HS-5 (cell line): ENCODE measurements at places on chromosomes 4 and X.
A peak's percentile ranks its signal among the peaks of the same experiment; 100 is the strongest.

- DNase-seq: no peak
Observed at GRCh38 chrX:17459008-17459611, 84.1 kb downstream of the NHS start.

GRCh38 chrX:11533199-11533651 lies 132.5 kb downstream of the ARHGAP6 start:
- peak; percentile 40 for DNase-seq

GRCh38 chrX:47380268-47380667 lies 9.9 kb downstream of the ZNF157 start:
- DNase-seq: no peak

GRCh38 chr4:8538703-8539567 lies 41.3 kb upstream of the GPR78 start:
- DNase-seq: peak; percentile 88

DNA sequence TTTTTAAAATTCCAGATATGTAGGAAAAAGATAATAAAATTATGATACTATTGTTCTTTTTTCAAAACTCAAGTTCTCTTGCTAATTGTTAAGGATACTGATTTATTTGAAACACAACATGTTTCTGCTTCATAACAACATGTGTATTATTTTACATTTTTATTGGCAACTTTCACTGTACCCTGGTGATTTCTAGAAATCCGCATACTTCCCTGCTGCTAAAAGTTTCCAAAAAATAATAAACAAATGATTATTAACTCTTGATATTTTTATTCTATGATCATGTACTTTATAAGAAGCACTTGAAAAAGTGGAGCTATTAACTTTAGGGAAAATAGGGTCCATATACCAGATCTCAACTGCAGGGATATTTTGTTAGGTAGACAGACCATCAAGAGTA lies 71.2 kb upstream of the HCCS start:
- no peak for DNase-seq

DNA sequence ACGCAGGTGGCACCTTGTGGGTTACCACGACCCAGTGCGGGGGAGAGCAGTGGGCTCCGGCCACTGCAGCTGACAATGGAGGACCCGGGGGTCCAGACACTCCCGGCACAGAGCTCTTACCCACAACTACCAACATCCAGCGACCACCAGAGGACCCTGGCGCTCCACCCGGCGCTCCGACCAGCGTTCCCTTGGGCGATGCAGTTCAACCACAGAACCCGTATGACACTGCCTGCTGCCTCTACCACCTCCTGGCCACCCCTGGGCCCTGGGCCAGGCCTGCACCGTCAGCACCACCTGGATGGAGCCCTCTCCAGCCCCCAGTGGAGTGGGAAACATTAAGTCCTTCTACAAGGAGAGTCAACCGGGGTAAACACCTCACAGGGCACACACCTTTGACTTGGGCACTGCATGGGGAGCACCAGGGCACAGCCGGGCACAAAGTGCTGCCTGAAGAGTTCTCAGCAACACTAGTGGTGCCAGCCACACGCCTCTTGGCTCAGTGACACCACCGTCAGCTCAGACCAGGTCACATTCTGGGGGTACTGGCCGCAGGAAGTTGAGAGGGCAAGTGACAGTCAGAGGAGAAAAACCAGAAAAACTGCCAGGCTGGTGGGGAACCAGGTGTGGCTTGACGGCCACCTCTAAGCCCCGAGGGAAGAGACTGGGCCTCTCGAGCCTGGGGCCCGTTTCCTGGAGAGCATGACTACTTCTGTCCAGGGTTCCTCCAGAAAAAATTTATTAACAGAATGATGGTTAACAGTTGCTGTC lies 2.6 kb downstream of the CTBP1 start:
- DNase-seq: no peak

- DNase-seq: no peak
Observed at GRCh38 chr4:1518997-1519700, 112.9 kb upstream of the NKX1-1 start.

DNA sequence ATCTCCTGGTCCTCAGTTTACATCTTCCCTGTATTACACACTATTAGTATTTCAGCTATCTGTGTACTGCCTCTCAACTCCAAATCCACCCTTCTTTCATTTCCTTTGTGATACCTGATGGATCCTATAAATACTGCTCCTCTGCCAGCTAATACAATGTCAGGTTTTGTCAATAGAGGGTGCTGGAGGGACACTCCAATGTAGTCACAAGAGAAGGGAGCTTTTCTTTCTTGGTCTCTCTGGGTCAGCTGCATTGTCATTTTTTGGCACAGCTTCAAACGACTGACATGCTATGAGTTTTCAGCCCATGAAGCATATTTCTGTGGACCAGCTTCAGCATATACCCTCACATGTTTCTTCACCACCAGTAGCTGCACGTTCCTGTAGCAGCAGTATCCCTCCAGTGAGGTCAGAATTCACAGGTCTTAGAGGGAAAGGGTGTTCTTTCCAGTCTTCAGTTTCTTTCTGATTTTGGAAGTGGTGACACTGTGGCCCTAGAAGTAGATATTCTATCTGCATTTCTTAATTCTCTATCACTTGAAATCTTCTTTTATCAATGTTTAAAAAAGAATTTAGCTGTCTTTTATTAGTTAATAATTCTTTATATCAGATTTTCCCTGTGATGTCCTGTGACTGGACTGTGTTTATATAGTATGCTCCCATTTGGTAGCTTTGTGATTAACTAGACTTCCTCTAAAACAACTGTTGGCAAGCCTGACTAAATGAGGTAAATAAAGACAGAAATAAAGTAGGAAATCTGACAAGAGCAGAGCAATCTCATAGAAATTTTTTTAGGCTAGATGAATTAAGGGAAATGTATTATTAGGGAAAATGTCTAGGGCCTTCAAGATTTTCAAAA lies 60.6 kb downstream of the GABRA2 start:
- peak; percentile 31 for DNase-seq
